ENCODE measurements at places on chromosomes 5 and 9.

GRCh38 chr5:135199919-135200318 is 165.9 kb upstream of the PITX1 start:
- H3K4me3 ChIP-seq, result no peak overlapping the region
- H3K27ac ChIP-seq, result no peak overlapping the region
- no peak for DNase-seq
- H3K27me3 ChIP-seq, result no peaks in the 10 kb centered on the region

GRCh38 chr9:131963072-131964030 is 116.3 kb downstream of the MED27 start:
- H3K27ac ChIP-seq, result no peak overlapping the region
- no peak for DNase-seq
- no peaks in the 10 kb centered on the region for H3K27me3 ChIP-seq
- no peak overlapping the region for H3K4me3 ChIP-seq

DNA sequence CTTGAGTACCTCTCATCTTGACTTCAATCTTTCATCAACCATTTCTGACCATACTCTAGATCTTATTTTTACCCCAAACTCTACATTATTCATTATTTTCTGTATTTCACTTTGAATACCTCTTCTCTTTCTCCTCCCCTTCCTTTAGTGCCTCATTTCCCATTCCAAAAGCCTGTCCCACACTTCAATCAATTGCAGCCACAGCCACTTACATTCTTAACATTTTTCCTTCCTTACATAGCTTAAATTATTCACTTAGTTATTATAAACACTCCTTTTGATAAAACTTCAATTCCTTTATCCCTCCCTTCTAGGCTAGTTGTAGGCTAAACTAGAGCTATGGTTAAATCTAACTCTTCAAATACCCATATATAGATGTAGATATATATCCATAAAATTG is 344.0 kb downstream of the PRR16 start:
- no peak overlapping the region for H3K4me3 ChIP-seq
- no peak overlapping the region for H3K27ac ChIP-seq
- H3K36me3 ChIP-seq, result no peaks in the 10 kb centered on the region

DNA sequence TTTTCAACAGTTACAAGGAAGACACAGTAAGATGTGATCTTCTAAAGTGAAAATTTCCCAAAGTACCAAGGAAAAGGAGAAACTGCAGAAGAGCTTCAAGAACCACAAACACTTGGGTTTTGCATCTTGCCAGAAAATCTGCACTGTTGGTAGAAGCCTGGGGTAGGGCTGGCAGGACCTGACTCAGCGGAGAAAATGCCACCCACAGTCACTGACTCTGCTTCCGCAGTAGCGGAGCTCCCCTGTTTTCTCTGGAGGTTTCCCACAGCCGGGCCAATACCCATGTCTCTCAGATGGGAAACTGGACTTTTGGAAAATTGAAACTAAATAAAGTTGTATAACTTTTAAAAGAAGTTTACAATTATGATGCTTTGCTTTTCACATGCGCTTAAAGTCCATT is 104.2 kb downstream of the MEF2C start:
- no peaks in the 10 kb centered on the region for H3K27me3 ChIP-seq
- no peaks in the 10 kb centered on the region for H3K36me3 ChIP-seq
- H3K27ac ChIP-seq, result no peak overlapping the region
- no peaks in the 10 kb centered on the region for H3K4me1 ChIP-seq
- H3K4me3 ChIP-seq, result no peak overlapping the region

GRCh38 chr5:16480821-16481538 is 15.4 kb upstream of the ZNF622 start:
- H3K27ac ChIP-seq, result no peak overlapping the region
- no peaks in the 10 kb centered on the region for H3K27me3 ChIP-seq
- H3K36me3 ChIP-seq, result no peaks in the 10 kb centered on the region
- H3K4me1 ChIP-seq, result no peaks in the 10 kb centered on the region
- no peak overlapping the region for H3K4me3 ChIP-seq

DNA sequence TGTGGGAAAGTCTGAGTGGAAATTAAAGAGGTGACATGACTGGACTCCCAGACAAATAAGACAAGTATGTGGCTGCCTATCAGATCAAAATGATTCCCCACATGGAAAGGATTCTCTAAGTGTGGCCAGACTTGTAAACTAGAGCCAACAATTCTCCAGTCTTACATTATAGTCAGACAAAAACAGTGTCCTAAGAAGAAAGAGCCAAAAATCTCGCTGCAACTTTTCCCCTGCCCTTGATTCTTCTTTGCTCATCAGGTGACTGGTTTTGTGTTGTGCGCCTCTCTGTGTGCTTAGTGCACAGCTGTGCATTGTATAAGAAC is 164.2 kb upstream of the TARS1 start:
- no peaks in the 10 kb centered on the region for H3K27me3 ChIP-seq
- no peak for DNase-seq
- H3K4me1 ChIP-seq, result peaks cover 10% of the 10 kb centered on the region
- no peak overlapping the region for H3K27ac ChIP-seq
- no peak overlapping the region for H3K4me3 ChIP-seq

DNA sequence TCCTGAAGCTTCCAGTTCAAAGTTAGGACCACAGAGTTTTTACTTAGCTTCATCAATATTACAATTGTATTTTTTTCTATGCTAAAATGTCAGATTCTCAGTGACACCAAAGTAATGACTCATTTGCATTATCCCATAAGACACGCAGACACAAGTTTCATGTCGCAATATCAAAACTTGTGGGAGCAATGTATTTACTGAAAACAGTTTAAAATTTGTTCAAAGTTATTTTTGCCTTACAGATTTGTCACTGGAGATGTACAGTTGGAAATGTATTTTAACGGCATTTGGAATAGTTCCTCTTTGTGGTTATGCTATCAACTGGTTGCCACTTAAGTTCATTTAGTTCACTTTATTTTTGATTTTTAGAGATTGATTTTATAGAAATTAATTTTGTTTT is 36.2 kb upstream of the DAP start:
- H3K36me3 ChIP-seq, result no peaks in the 10 kb centered on the region
- H3K4me1 ChIP-seq, result peaks cover 7% of the 10 kb centered on the region
- no peak overlapping the region for H3K27ac ChIP-seq
- peaks cover 3% of the 10 kb centered on the region for H3K27me3 ChIP-seq
- no peak for DNase-seq

DNA sequence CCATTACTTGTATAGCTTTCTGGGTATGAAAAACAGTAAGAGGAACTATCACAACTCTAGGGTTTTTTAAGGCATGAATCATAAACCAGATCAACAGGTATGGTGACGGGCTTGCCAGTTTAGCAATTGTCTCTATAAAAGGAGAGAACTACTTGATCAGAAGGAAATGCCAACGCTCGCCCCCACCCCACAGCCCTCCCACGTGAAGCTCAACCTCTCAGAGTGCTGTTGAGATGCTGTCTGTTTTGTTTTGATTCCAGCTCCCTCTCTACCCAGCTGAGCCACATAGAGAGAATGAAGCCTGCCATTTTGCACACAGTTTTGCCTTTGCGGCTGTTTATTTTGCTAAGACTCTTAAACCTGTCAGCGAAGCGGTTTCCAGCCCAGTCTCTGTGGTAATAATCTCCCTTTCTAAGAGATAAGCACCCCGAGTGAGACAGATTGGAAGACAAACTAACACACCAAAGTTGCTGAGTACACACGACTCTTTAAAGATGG is 257.9 kb upstream of the ANKRD55 start:
- H3K27ac ChIP-seq, result peak overlapping the region; percentile 80
- no peak for DNase-seq
- no peaks in the 10 kb centered on the region for H3K27me3 ChIP-seq
- H3K4me1 ChIP-seq, result no peaks in the 10 kb centered on the region

- H3K4me3 ChIP-seq, result no peak overlapping the region
- H3K4me1 ChIP-seq, result no peaks in the 10 kb centered on the region
- no peaks in the 10 kb centered on the region for H3K36me3 ChIP-seq
- H3K27ac ChIP-seq, result no peak overlapping the region
- no peak for DNase-seq
Measured at GRCh38 chr5:175868996-175869638, 2.3 kb upstream of the CPLX2 start.

DNA sequence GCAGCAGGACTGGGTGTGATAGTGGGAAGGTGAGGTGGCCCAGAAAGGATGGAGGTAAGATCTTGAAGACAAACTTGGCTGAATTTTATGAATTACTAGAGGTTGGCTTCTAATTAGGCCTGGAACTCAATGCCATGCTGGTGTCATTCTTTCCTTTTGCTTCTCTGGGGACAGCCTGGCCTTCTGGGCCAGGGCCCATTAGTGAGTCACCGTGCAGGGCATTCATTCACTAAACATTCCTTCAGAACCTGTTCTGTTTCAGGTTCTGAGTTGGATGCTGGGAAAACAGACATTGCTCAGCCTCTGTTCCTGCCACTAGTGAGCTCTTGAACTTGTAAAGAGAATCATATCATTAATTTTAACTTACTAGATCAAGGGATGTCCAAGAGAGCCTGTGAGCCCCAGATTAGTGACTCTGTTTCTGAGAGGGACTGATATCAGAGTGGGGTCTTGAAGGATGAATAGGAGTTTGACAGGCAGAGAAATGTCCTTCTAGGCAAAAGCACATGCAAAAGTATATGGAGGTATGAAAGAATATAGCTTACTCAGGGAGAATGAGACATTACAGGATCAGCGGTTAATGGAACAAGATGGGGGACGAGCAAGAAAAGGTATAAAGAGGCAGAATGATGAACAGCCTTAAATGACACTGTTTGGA is 66.5 kb downstream of the LHX2 start:
- no peak overlapping the region for H3K4me3 ChIP-seq
- no peak overlapping the region for H3K27ac ChIP-seq
- H3K36me3 ChIP-seq, result no peaks in the 10 kb centered on the region
- no peaks in the 10 kb centered on the region for H3K27me3 ChIP-seq
- H3K4me1 ChIP-seq, result peaks cover 18% of the 10 kb centered on the region

GRCh38 chr5:87185838-87186237 is 81.8 kb upstream of the RASA1 start:
- DNase-seq, result no peak
- no peak overlapping the region for H3K4me3 ChIP-seq
- no peaks in the 10 kb centered on the region for H3K27me3 ChIP-seq

GRCh38 chr5:87268970-87269377 is 1.3 kb downstream of the RASA1 start:
- peak overlapping the region; percentile 96 for H3K27ac ChIP-seq
- no peaks in the 10 kb centered on the region for H3K36me3 ChIP-seq
- DNase-seq, result no peak
- peak overlapping the region; percentile 90 for H3K4me3 ChIP-seq
- no peaks in the 10 kb centered on the region for H3K27me3 ChIP-seq

DNA sequence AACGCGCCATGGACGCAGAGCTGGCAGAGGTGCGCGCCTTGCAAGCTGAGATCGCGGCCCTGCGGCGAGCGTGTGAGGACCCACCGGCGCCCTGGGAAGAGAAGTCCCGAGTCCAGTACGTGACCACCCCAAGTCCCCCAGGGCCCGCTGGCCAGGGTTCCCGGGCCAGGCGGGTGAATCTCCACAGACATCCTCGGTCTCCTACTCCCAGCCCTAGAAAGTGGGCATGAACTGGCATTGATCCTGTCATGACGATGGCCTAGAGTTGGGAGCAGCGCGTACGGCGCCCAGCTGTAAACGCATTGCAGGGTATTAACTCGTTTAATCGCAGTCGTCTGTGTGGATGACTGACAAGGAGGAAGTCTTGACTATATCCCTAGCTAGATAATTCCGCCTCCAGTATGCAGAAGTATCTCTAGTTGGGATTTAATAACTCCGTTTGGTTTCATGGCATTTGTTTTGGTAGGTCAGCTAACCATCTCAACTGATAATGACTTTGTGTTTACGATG is 293 bp downstream of the CENPP start:
- H3K36me3 ChIP-seq, result peaks cover 3% of the 10 kb centered on the region
- H3K27me3 ChIP-seq, result no peaks in the 10 kb centered on the region
- no peak for DNase-seq
- peak overlapping the region; percentile 97 for H3K27ac ChIP-seq

DNA sequence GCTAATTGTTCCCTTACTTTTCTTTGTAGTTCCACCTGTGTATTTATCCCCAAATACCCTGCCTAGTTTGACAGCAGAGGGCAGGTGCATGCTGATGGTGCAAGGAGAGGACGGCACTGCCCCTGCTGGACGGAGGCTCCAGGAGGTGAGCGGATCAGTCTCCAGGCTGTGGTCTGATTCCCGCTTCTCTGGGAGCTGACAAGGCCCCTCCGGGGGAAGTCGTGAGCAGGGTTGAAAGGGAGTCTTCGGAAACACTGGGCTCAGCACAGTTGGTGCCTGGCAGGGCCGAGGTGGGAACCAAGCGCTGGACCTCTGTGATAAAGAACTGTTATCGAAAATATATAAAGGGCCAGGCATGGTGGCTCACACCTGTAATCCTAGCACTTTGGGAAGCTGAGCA is 52.9 kb downstream of the RASGEF1C start:
- no peak for DNase-seq
- H3K36me3 ChIP-seq, result no peaks in the 10 kb centered on the region
- H3K27ac ChIP-seq, result no peak overlapping the region
- H3K27me3 ChIP-seq, result no peaks in the 10 kb centered on the region
- H3K4me1 ChIP-seq, result peaks cover 6% of the 10 kb centered on the region
- no peak overlapping the region for H3K4me3 ChIP-seq

DNA sequence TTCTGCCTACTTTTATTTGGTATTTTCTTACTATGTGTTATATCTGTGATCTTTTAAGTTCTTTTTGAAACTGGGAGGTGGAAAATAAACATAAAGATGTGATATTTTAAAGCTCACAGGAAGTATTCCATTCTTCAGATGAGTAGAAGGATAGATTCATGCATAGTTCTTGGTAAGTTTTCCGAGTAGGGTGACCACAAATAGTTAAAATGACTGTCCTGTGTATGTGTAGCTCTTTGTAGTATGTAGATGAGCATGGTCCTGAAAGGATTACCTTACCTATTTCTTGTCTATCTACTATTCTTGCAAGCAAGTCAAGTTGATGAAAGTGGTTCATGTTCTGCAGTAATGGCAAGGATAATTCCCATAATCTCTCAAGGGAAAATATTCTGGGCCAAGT is 47.7 kb downstream of the SRFBP1 start:
- DNase-seq, result no peak
- H3K36me3 ChIP-seq, result no peaks in the 10 kb centered on the region
- H3K4me3 ChIP-seq, result no peak overlapping the region
- H3K4me1 ChIP-seq, result no peaks in the 10 kb centered on the region

GRCh38 chr5:157464519-157465171 is 4.6 kb downstream of the NIPAL4 start:
- H3K27ac ChIP-seq, result peak overlapping the region; percentile 67
- peaks cover 27% of the 10 kb centered on the region for H3K36me3 ChIP-seq
- no peak for DNase-seq
- H3K4me1 ChIP-seq, result peaks cover 56% of the 10 kb centered on the region
- H3K27me3 ChIP-seq, result no peaks in the 10 kb centered on the region

- H3K36me3 ChIP-seq, result peaks cover 64% of the 10 kb centered on the region
- H3K27me3 ChIP-seq, result no peaks in the 10 kb centered on the region
- peak overlapping the region; percentile 62 for H3K27ac ChIP-seq
- H3K4me3 ChIP-seq, result no peak overlapping the region
Measured at GRCh38 chr5:176381979-176382378, 6.4 kb downstream of the NOP16 start.

- no peaks in the 10 kb centered on the region for H3K36me3 ChIP-seq
- H3K4me3 ChIP-seq, result no peak overlapping the region
- no peak for DNase-seq
- H3K27me3 ChIP-seq, result no peaks in the 10 kb centered on the region
Measured at GRCh38 chr9:106023455-106023854, 329.1 kb downstream of the TMEM38B start.

Data from esophagus squamous epithelium (tissue), 5 donors.